ENCODE measurements at places on chromosomes 7 and 10.

DNA sequence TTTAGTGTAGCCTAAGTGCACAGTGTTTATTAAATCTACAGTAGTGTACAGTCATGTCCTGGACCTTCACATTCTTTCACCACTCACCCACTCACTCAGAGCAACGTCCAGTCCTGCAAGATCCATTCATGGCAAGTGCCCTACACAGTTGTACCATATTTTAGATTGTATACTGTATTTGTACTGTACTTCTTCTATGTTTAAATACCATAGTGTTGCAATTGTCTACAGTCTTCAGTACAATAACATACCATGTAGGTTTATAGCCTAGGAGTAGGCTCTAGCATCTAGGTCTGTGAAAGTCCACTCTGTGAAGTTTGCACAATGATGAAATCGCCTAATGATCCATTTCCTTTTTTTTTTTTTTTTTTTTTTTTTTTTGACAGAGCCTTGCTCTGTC is 12.0 kb downstream of the EEPD1 start:
- DNase-seq, result peak; percentile 11

DNA sequence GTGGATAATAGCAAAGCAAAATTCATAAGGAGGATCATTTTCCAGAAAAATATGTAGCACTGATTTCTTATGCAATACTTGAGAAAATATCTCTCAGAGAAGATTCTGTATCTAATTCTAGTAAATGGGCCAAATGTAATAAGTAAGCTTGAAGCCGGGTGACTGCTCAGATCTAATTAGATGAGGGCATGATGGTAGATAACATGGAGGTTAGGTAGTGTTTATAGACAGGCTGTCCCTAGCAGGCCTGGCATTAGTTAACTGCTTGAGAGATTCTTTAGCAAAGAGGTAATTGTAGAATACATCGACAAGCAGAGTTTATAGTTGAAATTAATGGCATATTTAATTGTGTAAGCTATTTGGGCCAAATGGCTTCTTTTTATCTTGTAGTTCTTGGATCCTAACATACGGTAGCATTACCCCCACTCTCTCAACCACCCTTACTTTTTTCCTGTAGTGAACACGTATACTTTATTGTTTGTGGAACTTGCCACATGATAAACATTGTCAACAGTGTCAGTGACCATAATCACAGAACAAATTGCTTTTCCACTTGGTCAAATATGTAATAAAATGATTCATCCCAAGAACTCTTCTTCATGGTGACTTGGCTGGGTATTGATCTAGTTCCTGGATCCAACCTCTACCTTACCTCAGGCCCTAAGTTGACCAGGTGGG is 343.1 kb downstream of the BBS9 start:
- no peak for DNase-seq

DNA sequence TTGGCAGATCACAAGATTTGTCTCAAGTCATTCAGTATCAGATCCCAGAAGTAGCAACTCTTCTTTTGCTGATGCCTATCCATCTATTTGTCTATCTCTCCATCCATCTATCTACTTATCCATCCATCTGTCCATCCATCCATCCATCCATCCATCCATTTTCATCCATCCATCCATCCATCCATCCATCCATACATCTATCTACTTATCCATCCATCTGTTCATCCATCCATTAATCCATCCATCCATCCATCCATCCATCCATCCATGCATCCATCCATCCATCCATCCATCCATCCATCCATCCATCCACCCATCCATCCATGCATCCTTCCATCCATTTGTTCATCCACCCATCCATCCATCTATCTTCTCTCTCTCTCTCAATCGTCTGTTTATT is 142.7 kb downstream of the PFKFB3 start:
- no peak for DNase-seq

DNA sequence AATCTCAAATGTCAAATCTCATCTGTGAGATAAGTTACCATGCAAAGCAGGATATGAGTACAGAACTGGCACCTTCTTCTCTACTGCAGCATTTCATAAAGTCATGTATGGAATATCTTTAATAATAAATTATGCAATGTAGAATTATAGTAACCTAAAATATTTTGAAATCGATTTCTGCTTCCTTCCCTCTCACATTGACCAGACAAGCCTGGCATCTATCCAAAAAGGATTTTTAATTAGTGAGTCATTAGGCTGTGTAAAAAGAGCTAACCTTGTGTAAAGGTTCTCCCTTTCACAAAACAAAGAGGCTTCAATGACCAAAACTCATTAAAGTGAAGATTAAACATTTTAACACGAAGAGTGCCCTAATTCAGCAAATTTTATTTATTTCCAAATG is 48.8 kb upstream of the EXOC6 start:
- no peak for DNase-seq

- DNase-seq, result no peak
Observed at GRCh38 chr10:90775351-90776028, 82.3 kb downstream of the HTR7 start.

GRCh38 chr7:55034776-55035175 is 16.0 kb downstream of the EGFR start:
- DNase-seq, result no peak

DNA sequence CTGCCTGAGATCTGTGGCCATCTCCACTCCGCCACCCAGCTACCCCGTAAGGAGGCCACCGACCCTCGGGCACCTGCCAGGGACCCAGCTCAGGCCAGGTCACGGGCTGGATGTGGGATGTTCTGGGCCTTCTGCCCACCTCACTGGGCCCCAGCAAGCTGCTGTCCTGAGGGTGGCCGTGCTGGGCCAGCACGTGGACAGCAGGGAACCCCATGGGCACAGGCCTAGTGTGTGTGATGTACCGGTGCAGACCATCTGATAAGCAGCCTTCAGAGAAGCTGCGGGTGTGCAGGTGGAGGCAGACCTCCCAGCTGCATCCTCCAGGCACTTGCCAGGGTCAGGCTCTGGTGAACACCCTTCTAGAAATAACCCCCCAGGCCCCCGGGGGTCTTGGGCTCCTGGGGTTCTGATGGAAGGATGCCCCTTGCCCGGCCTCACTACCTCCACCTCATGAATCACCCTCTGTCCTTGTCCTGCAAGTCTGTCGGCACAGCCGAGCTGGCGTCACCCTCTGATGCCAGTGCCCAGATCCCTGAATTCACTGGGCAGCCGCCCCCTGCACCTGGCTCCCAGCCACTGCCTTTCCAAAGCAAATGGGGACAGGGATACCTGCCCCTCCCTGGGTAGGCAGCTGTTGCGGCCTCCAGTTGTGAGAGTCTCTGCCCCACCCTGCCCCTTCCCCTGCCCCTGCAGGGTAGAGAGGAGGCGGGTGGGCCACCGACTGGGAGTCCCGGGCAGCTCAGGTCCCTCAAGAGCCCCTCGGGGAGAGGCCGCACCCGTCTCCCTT is 139.8 kb downstream of the FAM53B start:
- DNase-seq, result no peak

- DNase-seq, result no peak
Observed at GRCh38 chr7:49497471-49497870, 276.0 kb upstream of the VWC2 start.
